NB4 (cell line): ENCODE measurements at places on chromosomes 3 and 15.

- DNase-seq = no peak
Measured at GRCh38 chr3:102400142-102400541, 34.7 kb upstream of the ZPLD1 start.

- no peak for DNase-seq
Measured at GRCh38 chr15:87816811-87817210, 439.7 kb downstream of the NTRK3 start.

- no peak for DNase-seq
Measured at GRCh38 chr15:63056829-63057228, 14.3 kb downstream of the TPM1 start.

- DNase-seq = no peak
Measured at GRCh38 chr3:184574515-184575417, 13.2 kb downstream of the EPHB3 start.

GRCh38 chr15:87896936-87897335 is 359.6 kb downstream of the NTRK3 start:
- DNase-seq = no peak

- no peak for DNase-seq
Measured at GRCh38 chr15:85336880-85337279, 43.5 kb upstream of the AKAP13 start.

- no peak for DNase-seq
Measured at GRCh38 chr15:73139744-73140553, 87.7 kb downstream of the NEO1 start.

- no peak for DNase-seq
Measured at GRCh38 chr3:186096290-186096689, 12.6 kb downstream of the ETV5 start.

DNA sequence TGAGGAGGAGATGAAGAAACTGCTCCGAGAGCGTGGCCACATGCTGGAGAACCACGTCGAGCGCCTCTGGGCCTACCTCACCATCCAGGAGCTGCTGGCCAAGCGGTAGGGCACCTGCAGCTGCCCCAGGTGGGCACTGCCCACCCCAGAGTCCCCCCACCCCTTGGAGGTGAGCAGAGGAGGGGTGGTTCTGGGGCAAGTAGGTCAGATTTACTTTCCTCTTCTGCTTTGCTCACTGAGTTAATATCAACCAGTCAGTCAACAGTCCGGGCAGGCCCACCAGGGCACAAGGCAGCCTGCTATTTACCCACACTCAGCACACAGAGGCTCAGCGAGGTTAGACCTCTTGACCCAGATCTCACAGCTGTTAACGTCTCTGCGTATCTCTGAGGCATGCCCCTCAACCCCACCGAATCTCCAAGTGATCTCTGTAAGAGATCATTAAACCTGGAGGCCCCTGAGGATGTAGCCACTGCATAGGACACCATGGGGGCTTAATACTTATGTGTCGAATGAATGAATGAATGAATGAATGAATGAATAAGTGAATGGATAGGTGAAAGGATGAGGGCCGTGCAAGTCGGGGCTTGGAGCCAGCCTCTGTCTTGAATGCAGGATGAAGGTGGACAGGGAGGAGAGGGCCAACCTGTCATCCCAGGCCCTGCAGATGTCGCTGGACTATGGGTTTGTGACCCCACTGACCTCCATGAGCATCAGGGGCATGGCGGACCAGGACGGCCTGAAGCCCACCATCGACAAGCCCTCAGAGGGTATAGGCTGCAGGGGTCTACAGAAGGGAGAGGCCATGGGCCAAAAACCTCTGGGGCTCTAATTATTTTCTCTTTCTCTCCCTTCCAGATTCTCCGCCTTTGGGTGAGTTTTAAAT is 8.0 kb upstream of the ITIH3 start:
- no peak for DNase-seq
